Anterior cingulate cortex (tissue), 58 donors: ENCODE measurements at places on chromosomes 4 and X.

DNA sequence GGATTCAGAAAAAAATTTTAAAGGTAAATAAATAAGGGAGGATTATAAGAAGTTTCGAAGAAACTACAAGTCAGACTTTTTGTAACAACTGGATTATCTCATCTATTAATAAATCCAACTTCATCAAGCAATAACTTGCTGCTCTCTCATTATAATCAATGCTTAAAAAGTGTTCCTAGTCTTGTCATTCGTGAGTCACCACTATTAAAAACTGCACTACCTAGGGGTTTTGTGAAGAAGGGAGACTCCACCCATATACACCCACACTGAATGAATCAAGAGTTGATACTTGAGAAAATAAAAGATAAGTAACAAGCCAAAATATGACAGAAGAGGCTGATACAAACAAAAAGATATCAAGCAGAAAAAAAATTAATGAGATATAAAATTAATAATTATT is 360.5 kb downstream of the ZNF674 start:
- DNase-seq, result no peak

DNA sequence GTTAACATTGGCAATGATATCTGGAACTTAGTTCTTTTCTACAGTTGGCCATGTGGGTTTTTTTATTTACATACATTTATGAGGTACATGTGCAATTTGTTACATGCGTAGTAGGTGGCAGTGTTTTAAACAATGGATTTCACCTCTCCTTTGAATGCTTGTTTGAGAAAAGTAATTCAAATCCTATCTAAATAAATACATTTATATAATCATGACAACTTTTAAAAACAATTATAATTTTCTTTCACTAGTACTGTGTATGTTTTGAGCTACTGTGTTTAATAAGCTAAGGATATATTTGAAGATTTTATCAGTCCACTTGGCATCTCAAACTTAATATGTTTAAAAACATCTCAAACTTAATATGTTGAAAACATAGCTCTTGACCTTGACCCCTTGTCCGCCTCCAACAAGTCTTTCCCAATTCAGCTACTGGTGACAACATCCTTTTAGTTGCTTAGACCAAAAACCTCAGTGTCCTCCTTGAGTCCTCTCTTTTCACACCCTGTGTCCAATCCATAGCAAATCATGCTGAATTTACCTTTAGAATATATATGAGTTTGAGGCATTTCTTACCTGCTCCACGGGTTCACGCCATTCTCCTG is 14.5 kb downstream of the GUCY1B1 start:
- no peak for DNase-seq

DNA sequence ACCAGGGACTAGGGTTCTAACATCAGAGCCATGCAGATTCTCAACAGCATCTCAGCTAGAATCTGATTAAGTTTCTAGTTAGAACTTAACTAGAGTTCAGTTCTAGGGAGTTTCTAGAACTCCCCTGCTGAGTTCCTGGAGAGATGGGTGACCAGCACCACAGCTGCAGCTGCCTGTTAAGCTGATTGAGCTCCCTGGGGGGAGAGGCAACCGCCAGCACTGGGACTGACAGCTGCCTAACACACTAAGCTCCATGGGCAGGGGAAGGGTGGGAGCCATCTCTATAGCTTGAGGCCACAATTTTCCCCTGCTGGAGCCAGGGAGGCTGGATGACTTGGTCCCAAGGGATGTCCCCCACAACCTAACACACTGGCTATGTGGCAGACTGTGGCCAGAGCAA is 84.2 kb downstream of the CHIC1 start:
- no peak for DNase-seq

DNA sequence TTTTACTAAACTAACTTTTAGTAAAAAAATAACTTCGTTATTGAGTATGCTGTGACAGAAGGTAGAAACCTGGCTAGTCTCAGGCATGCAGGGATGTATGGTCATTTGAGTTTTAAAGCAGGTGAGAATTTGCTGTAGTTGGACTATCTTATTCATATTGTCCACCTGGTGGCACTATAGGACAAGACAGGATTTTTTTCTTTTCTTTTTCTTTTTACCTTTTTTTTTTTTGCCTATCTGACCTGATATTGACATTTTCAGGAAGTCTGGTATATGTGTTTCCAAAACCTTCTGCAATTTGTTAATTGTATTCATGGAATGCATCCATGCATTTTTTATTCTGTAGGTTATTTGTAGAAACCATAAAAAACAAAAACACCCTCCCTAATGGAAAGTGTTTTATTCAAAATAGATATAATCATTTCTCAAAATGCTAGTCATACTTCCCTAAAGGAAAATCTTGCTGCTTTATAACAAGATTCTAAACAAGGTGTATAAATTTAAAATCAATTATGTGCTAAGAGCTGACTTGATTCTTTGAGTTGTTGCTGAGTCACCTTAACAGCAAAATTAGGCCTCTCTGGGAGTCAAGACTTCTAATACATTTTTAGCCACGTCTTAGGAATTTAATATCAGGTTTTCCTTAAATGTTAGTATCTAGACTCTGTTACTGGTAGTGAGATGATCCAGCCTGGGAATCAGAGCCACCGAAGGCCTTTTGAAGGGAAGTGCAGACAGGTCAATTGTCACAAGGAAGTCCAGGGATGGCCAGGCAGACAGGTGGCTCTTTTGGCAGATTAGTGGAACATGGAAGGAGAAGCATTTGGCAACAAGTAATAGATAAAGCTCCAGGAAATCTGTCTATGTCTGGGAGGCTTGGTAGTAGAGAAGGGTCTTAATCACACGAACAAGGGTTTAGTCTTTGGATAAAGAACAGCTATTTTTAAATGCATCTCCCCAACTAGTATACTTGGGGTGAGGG is 201.3 kb upstream of the GNPDA2 start:
- DNase-seq, result no peak

DNA sequence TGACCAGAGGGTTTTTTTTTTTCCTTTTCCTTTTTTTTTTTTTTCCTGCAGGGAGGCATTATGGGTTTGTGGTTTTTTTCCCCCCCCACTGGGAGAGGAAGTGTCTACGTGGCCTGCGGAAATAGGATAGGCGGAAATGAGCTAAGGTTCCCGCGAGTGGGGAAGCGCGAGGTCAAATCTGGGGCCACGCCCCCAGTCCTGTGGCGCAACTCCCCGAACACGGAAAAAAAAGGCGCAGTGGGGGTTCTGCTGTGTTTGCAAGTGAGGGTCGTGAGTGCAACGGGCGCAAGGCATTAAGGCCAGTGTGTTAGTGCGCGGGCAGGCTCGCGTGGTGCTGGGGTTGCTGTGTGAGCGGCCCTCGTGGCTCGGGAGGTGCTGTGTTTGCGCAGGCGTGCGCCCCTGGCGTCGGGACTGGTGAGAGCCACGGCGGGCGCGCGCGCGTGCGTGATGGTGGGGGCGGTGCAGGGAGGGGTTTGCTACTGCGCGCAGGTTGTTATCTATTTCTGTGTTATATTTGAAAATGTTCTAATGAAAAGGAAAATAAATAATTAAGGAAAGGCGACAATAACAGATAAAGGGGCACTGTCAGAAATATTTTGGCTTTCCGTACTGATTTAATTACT is 685 bp upstream of the MORF4L2 start:
- peak; percentile 73 for DNase-seq

DNA sequence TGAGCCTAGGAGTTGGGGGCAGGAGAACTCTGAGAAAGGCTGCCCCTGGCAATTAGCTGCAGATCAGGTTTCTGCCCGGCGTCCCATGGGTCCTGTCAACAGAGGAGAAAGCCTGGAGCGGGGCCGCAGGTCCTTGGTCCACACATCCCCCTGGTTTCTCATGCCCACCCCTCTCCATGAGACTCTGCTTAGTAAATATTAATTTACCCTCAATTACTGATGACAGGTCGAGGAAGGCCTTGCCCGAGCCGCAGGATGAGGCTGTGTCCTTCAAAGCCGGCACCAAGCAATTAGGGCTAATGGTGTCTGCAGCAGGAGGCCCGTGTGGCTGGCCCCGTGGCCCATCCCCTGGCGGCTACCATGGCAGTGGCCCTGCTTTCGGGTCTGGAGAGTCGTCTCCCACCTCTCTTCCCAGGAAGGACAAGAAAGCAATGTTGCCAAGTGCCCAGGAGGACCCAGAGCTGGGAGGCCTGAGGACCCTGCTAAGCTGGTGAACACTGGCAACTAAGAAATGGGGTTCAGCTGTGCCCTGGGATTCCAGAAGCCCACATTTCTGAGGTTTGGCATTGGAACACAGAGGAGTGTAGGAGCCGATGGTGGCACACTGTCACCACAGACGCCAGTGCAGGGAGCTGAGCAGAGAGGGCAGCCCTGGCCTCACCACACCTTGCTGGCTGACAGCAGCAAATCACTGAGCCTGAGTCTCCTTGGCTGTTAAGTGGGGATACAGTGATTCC is 114.6 kb downstream of the CPZ start:
- DNase-seq, result no peak

GRCh38 chr4:55794053-55794452 is 25.5 kb upstream of the EXOC1L start:
- no peak for DNase-seq
